Sigmoid colon (tissue), 7 donors: ENCODE measurements at places on chromosomes 6 and 20.

GRCh38 chr6:19841181-19841580 lies 4.0 kb downstream of the ID4 start:
- DNase-seq, result no peak

DNA sequence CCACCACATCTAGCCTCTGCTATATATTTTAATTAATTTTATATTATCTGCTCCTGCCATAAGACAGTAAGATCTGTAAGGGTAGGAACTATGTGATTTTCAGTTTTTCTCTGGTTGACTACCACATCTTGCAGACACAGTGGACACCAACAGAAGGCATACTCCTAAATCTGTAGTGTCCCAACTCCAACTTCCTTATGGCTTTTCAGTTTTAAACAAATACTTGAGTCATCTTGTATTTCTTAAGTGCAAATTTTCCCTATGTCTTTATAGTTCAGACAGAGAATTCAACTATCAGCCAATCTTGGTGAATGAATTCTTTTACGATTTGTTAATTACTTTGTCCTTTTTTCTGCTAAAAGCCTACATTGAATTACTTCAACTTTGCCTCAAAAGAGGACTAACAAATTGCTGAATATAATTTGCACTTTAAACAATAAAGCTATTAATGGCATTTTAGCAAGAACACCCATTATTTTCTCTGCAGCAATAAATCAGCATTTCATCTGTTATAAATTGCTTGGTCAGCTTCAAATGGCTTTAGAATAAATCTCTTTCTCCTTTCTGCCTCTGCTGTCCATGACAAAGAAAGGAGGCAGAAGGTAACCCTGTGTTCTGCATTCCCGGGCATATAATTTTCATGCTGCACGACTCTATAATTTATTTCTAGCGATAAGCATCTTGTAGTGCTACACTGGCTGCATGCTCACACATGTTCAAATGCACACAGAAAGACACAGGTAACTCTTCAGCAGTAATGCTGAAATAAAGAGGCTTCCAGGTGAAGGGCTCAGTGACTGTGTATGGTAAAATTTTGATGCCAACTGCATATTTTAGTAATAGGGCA lies 144.8 kb downstream of the BACH2 start:
- no peak for DNase-seq

DNA sequence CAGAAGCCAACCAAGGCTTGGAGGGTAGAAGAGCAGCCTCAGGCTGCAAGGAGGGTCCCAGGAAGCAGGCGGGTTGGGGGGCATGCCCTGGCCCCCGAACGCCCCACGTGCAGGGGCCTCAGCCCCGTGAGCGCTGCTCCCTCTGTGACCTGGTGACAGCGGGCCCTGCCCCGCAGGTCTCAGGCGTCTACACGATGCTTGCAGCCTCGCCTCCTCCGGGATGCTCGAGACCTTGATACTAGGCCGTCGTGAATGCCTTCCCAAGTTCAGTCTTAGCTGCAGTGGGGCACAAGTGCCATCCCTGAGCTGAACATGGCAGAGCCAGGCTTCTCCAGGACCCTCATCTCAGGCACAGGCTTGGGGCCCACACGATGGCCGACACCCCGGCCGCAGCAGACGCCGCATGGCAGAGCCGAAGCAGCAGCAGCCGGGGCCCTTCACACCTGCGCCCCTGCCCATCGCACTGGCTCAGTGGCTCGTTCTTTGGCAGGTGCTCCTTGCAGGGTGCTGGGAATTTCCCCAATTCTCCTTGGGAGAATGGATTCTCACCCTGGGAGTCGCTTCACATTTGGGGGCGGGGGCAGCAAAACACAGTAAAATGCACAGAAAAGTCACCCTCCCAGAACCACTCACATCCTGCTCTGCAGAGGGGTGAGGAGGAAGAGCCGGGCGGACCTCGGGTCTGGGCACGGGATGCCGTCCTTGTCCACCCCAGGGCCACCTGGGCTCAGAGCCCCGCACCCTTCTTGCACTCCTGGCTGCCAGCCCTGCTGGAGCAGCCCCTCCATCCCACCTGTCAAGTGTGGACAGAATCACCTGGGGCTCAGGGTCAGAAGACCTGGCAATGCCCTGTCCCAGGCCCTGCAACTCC lies 161.8 kb downstream of the DLL1 start:
- peak; percentile 49 for DNase-seq

- DNase-seq, result no peak
Measured at GRCh38 chr6:46501136-46502089, 10.2 kb upstream of the RCAN2 start.

- peak; percentile 92 for DNase-seq
Measured at GRCh38 chr6:29887819-29888776, 54.2 kb upstream of the HLA-A start.

- no peak for DNase-seq
Measured at GRCh38 chr6:121093928-121094327, 240.4 kb downstream of the TBC1D32 start.

- no peak for DNase-seq
Measured at GRCh38 chr6:168536665-168537539, 95.9 kb downstream of the SMOC2 start.

DNA sequence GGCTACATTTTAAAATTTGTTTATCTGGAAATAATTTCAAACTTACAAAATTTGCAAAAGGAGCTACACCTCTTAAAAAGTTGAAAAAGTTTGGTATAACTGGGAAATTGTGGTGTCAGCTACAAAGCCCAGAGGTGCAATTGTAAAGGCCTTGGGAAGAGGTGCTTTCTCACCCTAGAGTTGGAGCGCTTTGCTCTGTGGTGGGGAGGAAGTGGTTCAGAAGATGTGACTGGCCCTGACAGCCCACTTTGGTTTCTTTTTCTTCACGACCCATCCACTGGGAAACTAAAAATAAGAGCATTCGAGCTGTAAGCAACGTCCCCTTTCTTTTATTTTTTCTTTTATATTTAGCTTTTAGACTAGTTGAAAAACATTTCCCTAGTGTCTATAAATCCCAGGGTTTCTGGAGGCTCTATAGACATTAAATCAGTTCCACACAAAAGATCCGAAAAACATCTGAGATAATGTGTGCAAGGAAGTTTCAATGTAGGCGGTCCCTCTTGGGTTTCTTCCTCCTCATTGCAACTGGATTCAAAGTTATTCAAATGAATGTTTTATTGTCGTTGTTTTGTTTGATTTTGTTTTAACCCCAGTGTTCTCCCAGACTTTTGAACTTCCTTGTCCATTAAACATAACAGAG lies 397.8 kb downstream of the KIF16B start:
- no peak for DNase-seq

DNA sequence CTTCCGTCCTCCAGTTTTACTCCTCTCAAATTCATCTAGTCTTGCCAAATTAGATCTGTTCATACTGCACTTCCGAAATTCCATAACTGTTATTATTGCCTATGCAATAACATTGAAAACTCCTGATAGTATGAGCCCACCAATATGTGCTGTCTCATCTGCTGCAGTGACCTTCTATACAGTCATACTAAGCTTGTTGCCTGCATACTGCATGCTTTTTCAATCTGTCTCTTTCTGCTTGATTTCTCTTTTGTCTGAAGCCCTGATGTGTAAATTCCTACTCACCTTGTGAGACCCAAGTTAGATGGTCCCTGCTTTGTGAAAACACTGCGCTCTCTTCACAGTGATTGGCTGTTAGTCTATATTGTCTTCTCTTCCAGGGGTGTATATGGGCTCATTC lies 1.1 kb downstream of the TBP start:
- no peak for DNase-seq

DNA sequence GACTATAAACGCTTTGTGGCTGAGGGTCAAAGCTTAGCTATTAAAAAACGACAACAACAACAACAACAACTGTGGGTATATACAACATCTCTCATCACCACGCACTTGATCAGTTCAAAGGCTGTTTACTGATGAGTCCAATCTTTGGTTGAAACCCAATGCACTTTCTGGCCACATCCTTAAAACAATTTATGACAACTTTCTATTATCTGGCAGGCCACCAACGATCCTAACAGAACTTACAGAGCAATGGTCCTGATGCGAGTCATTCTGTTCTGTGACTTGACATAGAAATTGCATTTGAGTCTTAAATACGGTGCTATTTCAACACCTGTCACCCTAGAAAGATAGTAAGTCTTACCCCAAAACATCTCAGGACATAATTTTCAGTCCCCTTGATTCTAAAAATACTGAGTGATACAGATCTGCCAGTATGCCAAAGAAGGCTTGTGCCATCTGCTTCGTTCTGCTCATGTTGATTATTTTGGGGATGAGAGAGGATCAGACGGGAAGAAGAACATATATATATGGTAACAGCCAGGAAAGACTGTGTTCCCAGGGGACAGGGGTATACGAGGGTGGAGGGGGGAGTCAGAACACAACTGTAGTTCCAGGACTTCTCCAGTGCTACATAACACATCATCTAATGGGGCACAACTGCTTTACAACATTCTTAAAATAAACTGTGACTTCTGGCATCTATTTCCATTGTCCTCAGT lies 55.8 kb downstream of the PLAGL1 start:
- DNase-seq, result no peak

- no peak for DNase-seq
Measured at GRCh38 chr6:149459761-149460160, 25.1 kb downstream of the ZC3H12D start.

DNA sequence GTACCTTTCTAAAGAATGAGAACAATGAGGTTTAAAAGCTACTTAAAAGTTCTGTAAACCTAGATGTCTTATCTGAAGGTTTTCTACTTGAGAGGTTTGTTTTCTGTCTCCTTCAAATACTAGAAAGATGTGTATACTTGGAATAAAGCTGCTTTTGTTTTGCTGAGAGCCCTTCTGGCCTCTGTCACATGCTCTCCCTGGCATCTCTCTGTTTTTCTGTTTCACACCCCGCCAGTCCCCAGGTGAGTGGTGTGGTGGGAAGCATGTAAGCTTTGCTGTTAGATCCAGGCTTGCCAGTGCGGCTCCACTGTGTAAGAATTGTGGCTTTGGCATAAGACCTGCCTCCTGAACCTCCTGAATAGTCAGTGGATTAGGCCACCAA lies 56.8 kb downstream of the SNX9 start:
- DNase-seq, result no peak

- no peak for DNase-seq
Measured at GRCh38 chr6:27237089-27237803, 10.3 kb upstream of the PRSS16 start.

DNA sequence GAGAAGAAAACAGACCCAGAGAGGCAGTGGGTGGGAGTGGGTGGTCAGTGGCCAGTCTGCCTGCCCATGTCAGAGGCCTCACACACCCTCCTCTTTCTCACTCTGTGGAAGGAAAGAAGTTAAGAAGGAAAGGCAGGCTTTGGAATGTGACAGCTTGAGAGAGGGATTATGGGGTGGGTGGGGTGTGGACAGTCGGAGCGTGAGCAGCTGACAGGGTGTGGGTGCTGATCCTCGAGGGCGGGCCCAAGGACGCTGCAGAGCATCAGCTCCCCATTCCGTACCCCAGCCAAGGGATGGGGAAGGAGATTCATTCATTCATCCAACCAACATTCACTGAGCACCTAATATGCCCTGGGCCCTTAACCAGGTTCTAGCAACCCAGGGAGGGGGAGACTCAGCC lies 4.8 kb downstream of the TGM6 start:
- DNase-seq, result no peak

DNA sequence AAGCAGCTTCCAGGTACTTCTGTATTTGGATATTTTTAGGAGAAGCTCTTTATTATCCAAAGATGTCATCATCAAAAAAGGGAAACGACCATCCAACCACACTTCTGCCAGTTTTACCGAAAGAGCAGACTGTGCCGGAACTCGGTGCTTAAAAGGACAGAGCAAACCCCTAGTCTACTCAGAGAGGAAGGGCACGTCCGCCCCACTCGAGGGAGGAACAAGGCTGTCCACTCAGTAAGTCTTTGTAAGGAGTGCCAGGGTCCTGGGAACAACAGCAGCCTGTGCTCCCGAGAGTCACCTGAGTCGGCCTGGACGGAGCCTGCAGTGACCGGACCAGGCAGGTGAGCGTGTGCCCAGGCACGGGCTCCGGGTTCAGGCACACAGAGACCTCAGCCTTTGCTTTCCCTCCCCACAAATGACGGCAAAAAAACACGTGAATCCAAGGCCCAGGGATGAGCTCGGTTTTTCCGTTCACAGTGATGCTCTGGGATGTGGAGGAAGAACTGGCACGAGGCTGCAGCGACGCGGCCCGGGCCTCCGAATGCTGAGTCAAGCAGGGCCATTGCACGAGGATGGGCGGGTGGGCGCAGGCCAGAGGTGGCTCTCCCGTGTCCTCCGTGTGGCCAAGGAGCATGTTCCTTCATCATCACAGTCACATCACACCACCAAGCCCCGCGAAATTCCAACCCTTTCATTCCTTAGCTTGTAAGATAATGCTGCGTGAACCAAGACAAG lies 17.4 kb upstream of the SLCO4A1 start:
- no peak for DNase-seq

- DNase-seq, result no peak
Measured at GRCh38 chr6:46914279-46914810, 7.4 kb downstream of the ADGRF5 start.

GRCh38 chr20:53613748-53614147 lies 20.1 kb upstream of the ZNF217 start:
- no peak for DNase-seq

DNA sequence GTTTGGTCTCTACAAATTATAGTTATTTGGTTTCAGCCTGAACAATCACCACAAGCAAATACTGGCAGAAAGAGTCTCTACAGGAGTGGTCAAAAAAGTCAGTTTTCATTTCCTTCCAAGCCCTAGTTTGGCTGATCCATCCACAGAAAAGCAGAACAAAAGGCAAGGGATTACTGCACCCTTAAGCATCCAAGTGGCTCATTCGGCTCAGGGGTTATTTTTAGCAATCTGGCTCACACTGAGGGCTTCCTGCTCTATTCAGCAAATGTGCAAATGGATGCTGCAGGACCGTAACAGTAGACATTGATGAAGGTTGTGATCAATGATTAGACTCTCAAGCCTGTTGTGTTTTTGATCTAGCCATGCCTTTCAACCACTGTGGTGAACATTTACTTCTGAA lies 62.2 kb upstream of the FABP7 start:
- no peak for DNase-seq

DNA sequence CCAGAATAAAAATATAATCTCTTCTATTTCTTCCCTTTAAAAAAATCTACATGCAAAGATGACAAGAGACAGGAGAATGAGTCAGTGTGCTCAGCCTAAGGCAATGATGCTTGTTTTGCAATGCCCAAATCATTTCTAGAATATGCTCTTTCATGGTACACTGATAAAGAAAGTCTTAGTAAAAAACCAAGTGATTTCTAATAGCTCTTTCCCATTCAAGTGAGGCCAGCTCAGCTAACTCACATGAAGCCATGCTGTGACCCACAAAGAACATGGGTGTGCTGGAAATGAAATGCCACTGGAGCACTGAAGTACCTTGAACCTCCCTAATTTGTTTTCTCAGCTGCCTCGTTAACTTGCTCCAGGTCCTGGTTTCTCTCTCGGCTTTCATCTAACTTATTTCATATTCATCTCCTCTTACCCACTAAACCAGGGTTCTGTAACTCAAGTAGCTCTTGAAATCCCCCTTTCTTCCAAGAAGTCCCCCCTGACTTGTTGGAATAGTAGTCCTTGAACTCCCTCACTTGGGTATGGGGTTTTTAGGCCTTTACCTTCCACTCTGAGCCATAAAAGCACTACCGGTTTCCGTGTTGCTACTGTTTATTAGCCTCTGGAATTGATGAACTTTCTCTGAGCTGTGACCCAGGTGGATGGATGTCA lies 92.7 kb downstream of the IRF4 start:
- DNase-seq, result no peak
